Eye (tissue), 1 donor: ENCODE measurements at places on chromosomes 5 and 9.

GRCh38 chr9:3824581-3824980 lies 298.8 kb upstream of the RFX3 start:
- peak; percentile 43 for DNase-seq

- no peak for DNase-seq
These were observed 298.4 kb upstream of the CDH9 start for GRCh38 chr5:27336817-27337216.

DNA sequence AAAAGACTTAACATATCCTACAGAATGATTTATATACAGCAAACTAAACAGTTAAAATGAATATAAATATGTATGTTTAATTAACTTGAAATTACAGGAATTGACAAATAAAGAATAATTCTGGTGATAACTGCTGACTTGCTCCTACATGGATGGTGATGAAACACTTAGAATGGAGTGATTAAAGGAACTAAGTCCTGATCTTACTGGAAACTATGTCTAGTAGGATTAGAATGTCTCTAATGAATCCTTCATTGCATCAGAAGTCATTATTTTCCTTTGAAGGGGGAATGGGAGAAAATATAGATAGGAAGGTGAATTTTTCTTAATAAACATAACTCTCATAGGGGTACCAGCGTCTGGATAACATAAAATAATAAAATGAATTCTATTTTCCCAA lies 77.1 kb downstream of the CAMK4 start:
- no peak for DNase-seq

GRCh38 chr9:137456061-137456863 lies 2.9 kb downstream of the NSMF start:
- no peak for DNase-seq

- no peak for DNase-seq
These were observed 6.9 kb downstream of the SHB start for GRCh38 chr9:38062106-38062497.

GRCh38 chr9:17799369-17799768 lies 220.5 kb downstream of the SH3GL2 start:
- no peak for DNase-seq

GRCh38 chr9:37937366-37937765 lies 33.4 kb upstream of the SLC25A51 start:
- DNase-seq, result no peak

- DNase-seq, result no peak
These were observed 88.6 kb downstream of the GDNF start for GRCh38 chr5:37751227-37751626.

- DNase-seq, result no peak
These were observed 51.9 kb downstream of the SLIT3 start for GRCh38 chr5:169248996-169249395.

DNA sequence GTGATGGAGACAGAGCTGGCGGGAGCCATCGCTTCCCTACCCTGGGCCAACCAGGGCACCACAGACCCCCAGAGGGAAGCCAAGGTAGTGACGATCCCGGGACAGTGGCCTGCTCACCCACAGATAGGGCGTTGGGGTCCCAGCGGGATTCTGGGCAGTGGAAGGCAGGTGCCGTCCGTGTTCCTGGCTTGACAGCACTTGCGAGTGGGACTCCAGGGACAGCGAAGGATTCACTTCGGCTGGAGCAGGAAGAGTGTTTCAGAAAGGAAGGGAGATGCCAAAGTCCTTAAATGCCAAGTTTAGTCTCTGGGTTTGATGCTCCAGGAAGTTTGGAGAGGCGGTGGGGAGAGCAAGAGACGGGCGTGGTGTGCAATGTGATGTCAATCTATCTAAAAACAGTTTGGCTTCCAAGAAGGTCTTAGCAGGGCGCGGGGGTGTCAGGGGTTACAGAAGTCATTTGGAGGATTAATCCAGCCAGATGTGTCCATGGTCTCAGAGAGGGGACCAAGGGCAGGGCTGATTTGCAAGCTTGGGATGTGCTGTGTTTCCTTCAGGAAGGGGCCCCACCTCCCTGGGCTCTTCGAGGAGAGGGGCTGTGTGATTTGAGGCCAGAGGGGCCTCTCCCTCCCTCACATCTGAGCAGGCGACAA lies 74.9 kb downstream of the NTNG2 start:
- no peak for DNase-seq

GRCh38 chr5:172407241-172407691 lies 47.1 kb downstream of the SH3PXD2B start:
- DNase-seq, result no peak

GRCh38 chr5:6465831-6466790 lies 17.5 kb downstream of the UBE2QL1 start:
- DNase-seq, result no peak

GRCh38 chr9:4206718-4207117 lies 93.2 kb downstream of the GLIS3 start:
- DNase-seq, result no peak

GRCh38 chr5:81140441-81140840 lies 92.7 kb upstream of the CKMT2 start:
- peak; percentile 39 for DNase-seq

- DNase-seq, result no peak
These were observed 157.5 kb upstream of the SMIM23 start for GRCh38 chr5:171627936-171628632.

DNA sequence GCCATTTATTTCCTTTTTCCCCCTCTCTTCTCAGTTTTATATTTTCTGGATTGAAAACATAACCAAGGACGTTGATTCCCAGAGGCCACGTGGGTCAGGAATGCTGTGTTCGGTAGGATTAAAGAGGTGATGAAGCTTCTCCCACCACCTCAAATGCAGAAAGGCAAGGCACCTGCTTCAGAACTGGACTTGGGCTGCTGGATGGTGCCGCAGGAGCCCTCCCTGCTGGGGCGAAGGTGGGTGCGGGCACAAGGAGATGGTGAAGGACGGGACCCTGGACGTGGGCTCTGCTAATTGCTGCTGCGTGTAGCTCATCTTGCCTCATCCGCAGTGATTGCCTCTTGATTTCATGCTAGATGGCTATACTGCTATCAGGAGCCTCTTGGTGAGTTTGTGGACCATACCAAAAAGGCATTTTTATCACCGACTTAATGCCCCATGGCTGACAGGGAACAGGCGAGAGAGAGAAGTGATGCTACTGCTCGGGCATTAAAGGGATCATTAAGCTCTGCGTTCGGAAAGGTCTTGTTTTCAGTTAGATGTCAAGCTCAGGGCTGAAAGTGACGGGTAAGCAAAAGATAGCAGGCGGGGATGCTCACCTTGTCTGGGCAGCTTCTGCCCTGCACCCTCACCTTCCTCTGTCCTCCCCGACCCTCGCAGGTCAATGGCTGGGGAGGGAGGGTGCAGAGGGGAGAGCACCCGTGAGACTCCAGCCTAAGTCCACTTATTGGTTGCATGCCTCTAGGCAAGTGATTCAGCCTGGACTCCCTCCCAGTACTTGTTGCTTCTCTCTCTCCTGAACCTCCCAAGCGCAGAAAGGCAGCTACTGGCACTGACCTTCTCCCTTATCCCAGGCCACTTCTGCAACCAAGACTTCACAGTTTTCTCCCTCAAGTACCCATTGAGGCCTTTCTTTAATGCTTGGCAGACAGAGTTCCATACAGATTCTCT lies 71.6 kb upstream of the FSTL4 start:
- no peak for DNase-seq

DNA sequence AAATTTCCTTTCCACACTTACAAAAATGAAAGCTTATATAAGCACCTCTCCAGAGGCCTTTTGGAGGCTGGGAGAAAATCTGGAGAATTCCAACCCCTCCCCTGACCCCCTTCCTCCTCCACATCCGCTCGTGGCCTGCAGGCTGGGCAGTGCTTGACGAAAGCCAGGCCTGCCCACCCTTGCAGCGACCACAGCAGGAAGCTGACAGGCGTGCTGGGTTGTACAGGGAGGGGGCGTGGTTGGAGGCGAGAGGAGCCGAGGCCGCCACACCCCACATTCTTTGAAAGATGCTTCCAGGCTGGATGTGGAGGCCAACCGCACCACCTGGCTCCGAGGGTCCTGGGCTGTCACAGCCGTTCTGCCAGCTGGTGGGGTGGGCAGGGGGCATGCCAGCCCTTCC lies 47.8 kb upstream of the IER5L start:
- peak; percentile 60 for DNase-seq

DNA sequence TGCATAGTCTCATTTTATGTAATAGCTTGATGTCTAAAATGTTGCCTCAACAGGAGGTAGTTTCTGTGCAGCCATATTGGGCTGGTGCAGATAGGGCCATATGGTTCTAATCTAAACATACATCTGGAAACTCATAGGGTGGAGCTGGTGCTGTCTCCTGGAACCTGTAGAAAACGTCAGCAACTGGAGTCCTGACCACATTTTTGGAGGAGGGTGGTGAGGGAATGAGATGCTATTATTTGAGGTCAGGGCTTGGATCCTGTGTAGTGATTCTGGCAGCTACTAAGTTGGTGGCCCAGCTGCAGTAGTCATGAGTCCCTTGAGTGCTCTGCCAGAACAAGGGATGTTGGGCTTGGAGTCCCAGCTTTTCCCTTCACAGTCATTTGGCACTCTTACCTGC lies 14.1 kb downstream of the MAN2A1 start:
- DNase-seq, result no peak

DNA sequence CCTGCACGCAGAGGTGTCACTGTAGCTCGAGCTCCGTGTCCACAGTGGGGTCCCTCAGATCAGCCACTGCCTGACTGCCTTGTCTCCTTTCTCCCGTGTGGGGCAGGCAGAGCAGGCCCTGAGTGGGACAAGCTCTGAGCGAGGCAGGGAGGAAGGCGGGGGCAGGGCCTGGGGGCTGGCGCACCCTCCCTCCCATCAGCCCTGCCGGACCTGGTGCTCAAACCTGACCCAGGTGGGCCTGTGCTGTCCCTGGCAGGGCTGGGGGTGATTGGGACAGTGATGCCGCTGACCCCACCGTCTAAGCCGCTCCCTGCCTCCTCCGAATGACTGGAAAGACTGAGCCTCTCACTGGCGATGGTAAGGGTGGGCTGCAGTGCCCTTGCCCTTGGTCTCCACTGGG lies 60.9 kb downstream of the KCNT1 start:
- no peak for DNase-seq

DNA sequence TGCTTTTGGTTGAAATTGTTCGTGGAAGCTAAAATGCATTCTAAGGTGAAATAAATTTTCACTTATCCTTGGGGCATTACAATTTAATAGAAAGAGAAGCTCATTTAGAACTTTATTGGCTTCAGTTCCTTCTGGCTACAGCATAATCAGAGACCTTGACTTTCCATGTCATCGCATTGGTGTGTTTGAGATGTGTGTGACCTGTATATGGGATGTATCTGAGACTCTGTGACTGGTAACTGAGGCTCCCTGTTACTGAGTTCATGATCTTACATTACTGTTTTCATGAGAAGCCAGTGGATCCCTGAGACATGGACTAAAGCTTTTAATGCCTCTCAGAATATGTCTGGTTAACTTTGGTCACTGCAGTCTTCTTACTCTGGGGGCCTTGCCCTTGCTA lies 32.5 kb downstream of the SH3GL2 start:
- DNase-seq, result no peak

GRCh38 chr9:70531311-70531710 lies 116.9 kb upstream of the KLF9 start:
- DNase-seq, result no peak

DNA sequence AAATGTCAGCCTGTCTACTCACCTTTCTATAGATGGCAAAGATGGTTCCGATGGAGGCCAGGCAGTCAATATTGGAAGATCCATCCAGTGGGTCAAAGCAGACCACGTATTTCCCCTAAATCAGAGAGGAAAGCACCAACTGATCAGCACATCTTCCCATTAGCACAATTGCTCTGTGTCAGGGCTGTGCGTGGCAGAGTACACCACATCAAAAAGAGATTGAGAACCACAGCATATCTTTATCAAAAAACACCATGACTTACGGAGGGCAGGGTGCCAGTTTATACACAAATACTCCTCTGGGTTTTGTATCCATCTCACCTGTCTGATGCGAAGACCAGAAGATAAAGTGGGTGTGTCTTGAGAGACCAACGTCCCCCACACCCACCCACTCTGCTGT lies 9.1 kb downstream of the FBP2 start:
- DNase-seq, result no peak

GRCh38 chr5:28473531-28474107 lies 1435.2 kb upstream of the CDH9 start:
- DNase-seq, result peak; percentile 3

DNA sequence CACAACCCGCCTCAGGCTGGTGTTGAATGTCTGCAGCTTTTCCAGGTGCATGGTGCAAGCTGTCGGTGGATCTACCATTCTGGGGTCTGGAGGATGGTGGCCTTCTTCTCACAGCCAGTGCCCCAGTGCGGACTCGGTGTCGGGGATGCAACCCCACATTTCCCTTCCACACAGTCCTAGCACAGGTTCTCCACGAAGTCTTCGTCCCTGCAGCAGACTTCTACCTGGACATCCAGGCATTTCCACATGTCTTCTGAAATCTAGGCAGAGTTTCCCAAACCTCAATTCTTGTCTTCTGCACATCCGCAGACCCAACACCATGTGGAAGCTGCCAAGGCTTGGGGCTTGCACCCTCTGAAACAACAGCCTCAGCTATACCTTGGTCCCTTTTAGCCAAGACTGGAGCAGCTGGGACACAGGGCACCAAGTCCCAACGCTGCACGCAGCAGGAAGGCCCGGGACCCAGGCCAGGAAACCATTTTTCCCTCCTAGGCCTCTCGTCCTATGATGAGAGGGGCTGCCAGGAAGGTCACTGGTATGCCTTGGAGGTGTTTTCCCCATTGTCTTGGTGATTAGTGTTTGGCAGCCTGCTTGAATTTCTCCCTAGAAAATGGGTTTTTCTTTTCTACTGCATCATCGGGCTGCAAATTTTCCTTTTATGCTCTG lies 18.2 kb downstream of the PSIP1 start:
- DNase-seq, result no peak

- no peak for DNase-seq
These were observed 297.6 kb downstream of the MAN2A1 start for GRCh38 chr5:109987355-109987754.

DNA sequence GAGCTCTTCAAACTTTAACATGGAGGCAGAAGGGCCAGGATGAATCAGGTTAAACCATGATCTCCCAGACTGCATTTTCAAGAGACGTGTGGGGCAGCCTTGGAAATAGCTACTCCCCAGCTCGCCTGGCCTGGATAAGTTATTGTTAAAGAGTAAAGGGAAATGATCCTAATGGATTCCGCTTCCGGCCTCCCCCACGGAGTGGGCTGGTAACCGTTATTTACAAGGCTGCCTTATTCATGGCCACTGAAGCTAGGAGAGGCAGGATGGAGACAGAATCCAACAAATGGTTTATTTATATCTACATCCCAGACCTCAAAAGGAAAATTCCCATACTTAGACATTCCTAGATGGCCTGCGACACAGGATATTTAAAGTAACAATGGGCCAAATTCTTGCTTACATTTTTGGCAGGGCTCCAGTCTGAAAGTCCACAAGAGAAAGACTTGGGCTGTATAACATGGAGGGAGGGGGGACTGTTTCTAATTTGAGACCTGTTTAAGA lies 27.9 kb downstream of the SPRY4 start:
- DNase-seq, result peak; percentile 68

DNA sequence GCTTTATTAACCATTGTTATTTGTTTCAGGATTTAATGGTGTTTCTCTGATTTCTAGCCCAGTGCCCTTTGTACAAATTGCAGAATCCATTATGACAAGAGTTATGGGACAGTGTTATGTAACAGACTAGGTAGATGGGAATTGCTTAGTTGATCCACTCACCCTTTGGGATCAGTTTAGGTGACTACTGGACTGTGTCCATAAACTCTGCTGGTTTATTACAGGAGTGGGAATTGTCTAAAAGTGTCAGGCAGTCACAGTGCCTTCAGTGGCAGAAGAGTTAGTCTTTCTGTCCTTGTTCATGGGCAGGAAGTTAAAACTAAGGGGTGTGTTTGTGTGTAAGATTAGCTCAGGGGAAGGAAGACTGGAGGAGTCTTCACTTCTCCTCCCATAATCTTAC lies 29.3 kb downstream of the RCL1 start:
- DNase-seq, result no peak

- no peak for DNase-seq
These were observed 34.8 kb downstream of the THBS4 start for GRCh38 chr5:80069918-80070318.
